ENCODE measurements at places on chromosomes 1 and 21. TPM values are rescaled to one million over a fixed set of nuclear protein-coding genes. Genes with fewer than 3 reads are reported as not detected.

Gene ASTN1
- total RNA-seq = 0.32 TPM

Gene UBL4B
- total RNA-seq = not detected

Gene SPOCD1
- not detected for total RNA-seq

Gene RCAN3
- 6.5 TPM for total RNA-seq

DNA sequence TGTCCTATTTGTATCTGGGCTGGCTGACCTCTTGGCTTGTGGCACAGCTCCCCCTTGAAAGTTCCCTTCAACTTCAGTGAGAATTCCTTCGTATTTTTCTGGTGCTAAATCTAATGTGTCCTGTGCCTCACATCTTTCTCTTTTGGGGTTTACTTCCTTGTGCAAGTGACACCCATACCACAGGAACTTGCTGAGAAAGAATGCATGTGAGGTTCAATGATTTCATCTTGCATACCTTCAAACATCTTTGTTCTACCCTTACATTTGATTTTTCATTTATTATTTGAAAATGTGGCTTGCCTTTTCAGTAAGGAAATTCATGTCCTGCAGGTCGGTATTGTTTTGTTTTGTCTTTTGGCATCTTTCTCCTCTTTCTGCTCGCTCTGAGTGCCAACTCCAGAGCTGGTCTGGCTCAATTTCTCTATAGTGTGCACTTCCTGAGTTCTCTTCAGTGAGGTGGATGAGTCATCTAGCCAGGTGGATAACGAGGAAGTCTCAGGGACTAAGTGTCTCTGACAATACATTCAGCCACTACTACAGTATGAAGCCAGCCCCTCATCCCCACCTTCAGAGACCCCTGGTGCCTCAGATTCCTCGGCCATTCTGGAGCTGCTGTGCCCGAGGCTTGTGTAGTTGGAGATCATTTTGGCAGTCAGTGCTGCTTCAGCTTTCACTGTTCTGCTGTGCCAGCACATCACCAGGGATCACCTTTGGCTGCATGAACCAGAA lies 59.5 kb downstream of the RIPK4 start:
- no peak for DNase-seq

- DNase-seq = no peak
Observed at GRCh38 chr1:14138687-14139086, 438.7 kb downstream of the PRDM2 start.

GRCh38 chr21:36166705-36167104 lies 10.1 kb downstream of the DOP1B start:
- no peak for DNase-seq

DNA sequence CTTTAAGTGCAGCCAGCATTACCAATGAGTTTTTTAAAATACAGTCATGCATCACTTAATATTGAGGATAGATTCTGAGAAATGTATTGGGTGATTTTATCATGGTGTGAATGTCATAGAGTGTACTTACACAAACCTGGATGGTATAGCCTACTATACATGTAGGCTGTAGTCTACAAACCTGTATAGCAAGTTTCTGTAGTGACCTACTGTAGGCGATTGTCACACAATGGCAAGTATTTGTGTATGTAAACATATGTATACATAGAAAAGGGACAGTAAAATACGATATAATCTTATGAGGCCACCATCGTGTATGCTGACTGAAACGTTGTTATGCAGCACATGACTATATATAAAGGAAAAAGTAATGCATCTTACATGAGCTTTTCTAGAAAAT lies 48.2 kb downstream of the RPE65 start:
- DNase-seq = no peak

DNA sequence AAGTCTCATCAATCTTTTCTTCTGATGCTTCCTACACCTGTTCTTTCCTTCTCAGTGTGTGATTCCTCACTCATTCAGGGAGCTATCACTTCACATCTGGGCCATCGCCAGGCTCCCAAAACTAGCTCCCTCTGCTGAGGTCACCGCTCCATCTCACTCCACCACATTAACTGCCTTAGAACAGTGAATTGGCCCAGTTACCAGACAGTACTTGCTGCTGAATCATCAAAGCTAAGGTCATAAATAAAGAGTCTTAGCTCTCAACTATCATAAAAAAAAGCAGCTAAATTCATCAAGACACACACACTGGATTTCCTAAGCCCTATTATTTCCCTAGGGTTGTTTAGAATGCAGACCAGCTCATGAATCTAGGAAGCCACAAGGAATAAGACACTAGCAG lies 18.8 kb upstream of the SRM start:
- DNase-seq = no peak

DNA sequence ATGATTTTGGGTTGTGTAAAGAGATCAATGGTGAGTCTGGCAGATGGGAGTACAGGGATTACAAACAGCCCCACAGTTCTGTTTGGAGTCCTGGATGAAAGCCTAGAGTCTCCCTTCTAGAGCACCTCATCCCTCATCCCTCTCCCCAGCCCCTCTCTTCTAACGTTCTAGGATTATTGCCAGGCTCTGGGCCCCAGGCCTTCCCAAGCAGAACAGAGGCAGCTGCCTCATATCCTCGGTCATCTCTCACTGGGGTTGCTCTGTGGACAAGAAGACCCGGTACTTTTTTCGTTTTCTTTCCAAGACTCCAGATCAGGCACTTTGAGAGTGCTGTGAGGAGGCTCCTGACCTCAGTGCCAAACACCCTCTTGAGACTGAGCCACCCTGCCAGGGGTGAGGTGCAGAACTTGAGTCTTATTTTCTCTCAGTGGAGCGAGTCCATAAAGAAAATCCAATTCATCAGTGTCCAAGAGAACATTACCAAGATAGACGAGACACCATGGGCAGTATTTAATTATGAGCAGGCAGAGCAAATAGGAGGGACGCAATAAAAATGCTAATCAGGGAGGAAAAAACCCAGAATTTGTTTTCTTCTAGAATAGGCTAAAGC lies 17.1 kb upstream of the KCND3 start:
- no peak for DNase-seq

DNA sequence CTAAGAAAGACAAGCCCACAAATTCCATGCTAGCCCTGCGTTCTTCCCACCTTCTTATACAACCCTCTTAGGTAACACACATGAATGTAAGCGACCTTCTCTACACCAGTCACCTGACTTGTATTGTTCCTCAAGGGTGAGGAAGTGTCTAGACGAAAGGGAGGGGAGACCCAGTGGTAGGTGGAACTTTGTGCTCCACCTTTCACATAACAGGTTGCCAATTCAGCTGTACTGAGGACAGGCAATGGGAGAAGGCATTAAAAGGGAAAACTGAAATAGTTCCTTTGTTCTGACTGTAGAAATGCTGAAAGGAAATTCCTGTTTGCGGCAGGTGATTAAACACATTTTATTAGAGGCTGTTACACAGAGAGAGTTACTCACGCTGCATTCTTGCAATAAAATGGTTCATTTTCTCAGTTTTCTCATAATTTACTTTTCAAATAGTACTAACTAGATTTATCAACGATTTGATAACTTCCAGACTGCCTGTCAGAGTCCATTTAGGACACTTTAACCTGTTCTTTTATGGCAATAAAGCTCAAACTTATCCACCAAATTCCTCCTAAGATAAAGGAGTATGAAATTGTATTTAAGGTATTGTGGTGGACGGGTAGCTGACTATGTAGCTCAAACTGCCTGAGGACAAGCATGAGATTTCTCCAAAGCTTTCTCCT lies 17.8 kb upstream of the CHRM3 start:
- no peak for DNase-seq

DNA sequence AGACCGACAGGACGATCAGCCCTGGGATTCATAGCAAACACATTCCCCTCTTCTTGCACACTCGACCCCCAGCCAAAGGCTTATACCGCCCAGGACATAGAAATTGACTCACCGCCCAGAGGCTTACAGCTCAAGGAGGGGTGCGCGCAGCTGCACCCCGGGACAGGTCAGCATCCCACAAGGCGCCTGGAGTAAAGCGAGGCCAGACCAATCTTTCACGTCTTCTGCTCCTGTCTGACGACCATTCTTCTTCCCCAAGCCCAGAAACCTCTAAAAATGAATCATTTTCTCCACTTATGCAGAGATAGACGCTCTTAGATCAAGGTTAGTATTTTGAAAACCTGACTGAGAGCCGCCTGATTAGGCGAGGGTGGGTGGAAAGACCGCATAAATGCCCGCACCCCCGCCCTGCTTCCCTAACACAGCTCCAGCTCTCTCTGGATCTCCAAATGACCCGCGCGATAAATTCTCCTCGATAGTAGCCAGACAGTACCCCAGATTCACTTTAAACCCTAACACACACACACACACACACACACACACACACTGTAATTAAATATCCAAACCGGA lies 1.9 kb upstream of the LHX8 start:
- DNase-seq = no peak

DNA sequence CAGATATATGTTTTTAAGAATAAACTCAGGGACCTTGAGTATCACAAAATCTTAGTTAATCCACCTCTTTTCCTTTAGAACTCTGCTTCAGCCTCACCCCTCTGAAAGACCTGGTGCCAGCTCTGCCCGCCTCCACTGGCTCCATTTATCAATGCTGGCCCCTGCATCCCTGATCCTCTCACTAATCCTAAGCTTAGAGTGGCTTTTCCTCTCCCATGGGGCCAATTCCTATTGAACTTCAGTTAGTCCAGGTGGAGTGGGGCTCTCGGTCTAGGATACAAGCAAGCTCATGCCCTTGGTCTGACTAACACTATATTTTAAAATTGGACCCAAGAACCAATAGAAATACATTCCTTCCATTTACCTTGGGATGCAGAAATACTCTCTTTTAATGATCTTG lies 87.0 kb downstream of the RGS7 start:
- DNase-seq = no peak

GRCh38 chr1:198927129-198927528 lies 288.3 kb downstream of the PTPRC start:
- no peak for DNase-seq

GRCh38 chr1:74690364-74690696 lies 16.7 kb upstream of the ERICH3 start:
- no peak for DNase-seq

DNA sequence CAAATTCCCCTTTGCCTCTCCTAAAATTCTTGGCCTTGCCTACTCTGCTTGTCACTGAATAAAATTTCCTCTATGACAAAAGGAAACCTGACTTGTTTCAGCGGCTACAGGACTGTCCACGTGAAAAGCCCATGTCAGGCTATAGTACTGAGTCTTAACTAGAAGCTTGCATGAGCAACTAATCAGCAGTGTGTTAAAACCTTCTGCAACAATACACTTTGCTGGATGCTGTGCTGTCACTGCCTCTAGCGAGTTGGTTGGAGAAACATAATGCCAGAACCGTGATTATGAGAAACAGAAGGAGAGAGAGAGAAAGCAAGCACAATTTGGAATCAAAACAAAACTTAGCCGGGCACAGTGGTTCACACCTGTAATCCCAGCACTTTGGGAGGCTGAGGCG lies 25.7 kb upstream of the SLC30A10 start:
- DNase-seq = no peak

GRCh38 chr1:225137976-225138375 lies 208.5 kb downstream of the DNAH14 start:
- no peak for DNase-seq

DNA sequence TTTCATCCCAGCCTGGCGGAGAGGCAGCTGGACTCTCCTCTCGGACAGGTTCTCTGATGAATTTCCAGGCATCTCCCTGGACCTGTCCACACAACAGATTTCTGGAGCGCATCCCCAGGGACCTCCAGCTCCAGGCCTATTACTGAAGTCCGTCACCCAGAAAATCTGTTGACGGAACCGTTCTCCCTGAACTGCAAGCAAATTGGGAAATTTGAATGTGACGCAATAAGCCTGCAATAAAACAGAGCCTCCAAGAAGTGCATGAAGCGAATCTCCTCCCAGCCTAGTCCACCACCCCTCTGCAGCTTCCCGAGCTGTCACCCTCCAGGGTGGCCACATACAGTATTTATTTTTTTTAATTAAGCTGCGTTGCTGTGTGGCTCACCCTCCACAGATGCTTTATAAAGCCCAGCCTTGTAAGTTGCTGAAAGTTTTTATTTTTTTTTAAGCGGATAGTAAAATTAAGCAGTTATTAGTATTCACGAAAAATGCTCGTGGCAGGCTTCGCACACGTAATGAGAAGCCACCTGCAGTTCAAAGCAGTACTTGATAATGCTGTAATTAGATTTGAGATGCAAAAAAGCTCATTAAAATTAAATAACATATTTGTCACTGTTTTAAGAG lies 173.3 kb downstream of the CAMTA1 start:
- DNase-seq = no peak

DNA sequence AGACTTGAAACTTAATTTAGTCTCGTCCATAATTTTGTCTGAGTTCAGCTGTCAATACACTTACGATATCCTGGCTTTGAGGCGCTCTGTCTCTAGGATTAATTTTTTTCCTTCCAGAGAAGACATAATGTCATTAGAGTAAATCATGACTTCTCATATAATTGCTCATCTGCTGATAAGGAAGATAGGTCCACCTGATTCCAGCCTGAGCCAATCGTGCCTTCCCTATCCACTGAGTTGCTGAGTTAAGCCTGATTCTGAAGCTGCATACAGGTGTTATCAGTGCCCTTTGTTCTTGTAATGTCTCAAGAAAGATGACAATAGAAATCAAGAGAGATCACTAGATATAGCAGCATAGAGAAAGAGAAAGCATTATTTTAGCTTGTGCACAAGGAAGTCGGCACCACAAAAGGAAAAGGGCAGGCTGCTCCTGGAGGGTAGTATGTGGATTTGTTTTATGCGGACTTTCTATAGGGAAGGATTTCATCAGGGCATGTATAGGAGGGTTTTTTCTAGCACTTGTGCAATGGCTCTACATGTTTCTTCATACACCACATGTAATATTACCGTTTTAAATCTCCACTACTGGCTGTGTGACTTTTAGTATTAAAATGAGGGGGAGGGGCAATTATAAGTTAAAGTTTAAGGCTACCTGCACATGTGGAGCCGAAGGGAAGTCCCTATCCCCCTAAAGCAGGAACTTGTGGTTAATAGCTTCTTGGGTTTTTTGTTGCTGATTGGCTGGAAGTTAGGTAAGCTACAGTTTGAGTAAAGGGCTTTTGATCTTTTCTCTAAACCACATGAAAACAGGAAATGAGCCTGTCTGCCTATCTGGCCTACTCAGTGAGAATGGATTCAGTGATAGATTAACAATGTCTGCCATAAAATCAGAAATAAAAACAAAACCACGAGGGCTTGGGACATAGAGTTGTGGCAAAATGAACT lies 133.4 kb downstream of the PLPPR5 start:
- DNase-seq = no peak

DNA sequence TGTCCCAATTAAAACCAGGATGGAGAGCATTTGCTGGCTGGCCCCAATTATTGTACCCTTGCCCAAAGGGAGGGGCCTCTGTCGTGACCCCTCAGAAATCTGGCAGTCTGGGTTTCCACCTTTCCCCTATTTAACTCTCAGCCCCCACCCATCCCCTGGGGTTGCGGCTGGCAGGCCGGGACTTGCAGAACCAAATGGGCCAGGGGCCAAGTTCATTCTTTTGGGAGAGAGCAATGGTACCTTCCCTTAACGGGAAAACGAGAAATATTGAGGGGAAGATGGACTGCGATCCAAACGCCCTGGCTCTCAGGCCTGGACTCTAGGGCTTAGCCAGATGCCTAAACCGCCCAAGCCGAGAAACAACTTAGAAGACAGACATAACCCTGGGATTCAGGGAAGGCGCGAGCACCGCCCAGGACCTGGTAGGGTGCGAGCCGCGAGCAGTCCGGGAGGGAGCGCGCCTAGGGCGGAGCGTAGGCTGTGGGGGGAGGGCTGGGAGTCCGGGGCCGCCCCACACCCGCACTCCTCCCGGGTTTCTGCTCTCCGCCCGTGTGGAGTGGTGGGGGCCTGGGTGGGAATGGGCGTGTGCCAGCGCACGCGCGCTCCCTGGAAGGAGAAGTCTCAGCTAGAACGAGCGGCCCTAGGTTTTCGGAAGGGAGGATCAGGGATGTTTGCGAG lies at the start of gene SLC27A3:
TSS of gene SLC27A3 (plus strand) at position 628 of the 678 bp plus-strand sequence. CDS start 91 bp downstream, outside the sequence.
- peak; percentile 90 for DNase-seq

GRCh38 chr1:51235673-51236530 lies at the start of gene RNF11:
Gene RNF11 (plus strand): TSS chr1:51236273. CDS start chr1:51236757, 484 bp downstream.
- peak; percentile 96 for DNase-seq

GRCh38 chr1:13760921-13761320 lies 60.9 kb downstream of the PRDM2 start:
- DNase-seq = no peak

All from Right ventricle myocardium superior (tissue), 1 donor.